ENCODE measurements at places on chromosomes 13 and 19.

DNA sequence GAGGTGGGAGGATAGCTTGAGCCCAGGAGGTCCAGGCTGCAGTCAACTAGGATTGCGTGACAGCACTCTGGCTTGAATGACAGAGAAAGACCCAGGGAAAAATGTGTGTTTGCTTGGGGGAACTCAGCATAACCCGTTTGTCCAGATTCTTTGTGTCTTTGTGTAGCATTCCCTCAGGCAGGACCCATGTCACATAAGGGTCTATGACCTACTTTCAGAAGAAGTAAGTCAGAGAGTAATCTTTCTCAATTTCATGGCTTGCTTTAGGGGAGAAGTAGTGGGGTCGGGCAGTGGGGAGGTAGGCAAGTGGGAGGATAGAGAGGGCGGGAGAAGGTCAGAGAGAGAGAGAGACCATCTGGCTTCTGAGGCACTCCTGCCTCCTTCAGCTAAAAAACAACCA is 11.9 kb upstream of the PSPC1 start:
- no peak for DNase-seq

DNA sequence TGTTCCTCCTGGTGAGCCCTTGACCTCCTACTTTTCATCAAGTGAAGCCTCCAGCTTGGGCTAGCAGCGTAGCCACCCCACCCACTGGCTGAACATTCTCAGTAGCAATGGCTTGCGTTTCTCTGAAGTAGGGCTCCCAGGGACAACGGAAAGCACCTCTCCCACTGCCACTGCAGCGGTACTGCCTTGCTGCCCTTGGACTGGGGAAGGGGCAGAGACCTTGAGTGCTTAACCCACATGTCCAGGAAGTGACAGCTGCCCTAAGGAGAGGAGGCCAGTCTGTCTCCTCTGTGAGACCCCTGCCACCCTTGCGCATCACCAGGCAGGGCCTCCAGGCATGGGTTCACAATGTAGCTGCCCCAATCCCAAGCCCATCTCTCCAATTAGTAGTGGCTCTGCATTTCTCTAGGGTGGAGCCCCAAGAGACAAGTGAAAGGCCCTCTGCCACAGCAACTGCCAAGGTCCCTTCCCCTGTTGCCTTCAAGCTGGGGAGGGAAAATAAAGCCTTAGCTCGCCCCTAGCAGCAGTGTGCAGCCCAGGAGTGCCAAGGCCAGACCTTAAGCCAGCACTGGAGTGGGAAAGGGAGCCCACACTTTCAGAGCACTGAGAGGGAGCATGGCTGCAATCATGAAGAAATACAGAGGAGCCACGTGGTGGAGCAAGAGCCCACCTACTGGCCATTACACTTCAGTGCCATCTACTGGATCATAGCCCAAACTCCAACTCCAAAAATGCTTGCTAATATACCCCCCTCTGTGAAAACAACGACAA is 175.9 kb upstream of the TRPC4 start:
- no peak for DNase-seq

DNA sequence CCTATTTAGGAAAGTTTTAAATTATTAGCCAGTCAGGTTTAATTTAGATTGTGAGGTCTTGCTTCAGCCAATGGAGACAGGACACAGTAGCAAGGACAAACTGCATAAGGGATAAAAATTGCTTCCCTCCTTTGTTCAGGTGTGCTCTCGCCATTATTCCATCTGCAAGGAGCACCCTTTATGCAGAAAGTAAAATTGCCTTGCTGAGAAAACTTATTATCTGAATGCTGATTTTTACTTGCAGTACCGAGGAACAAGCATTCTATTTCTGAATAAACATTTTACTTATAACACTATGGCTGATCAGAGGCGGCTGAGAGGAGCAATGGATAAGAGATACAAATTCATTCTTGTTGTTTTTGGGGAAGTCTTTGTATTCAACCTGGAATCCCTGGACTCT is 8.0 kb downstream of the CYP4F22 start:
- no peak for DNase-seq

GRCh38 chr13:82739881-82740280 is 1142.4 kb downstream of the SLITRK1 start:
- DNase-seq: no peak

DNA sequence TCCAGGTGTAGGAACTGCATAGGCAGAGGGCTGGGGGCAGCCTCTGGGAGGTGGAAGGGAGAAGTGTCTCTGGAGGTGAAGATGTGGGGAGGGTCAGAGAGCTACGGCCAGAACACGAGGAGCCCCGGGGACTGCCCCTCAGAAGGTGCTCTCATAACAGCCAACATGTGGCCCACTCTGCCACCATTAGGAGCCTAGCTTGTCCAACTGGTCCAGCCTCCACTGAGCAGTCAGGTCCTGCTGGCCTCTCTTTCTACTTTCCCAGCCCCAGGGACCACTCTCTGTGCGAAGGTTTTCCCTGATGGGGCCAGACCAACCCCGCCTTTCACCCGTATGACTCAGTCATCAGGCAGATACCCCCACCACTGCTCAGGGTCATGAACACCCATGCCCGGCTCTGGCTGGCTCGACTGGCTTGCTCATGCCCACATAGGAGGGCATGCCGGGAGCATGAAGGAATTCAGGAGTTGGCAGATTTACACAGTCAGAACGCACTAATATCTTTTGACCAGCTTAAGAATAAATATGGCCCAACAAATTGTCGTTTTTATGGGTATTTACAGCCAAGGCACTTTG is 37.5 kb upstream of the C19orf12 start:
- DNase-seq: no peak

- no peak for DNase-seq
Observed at GRCh38 chr13:50370303-50370950, 355.2 kb downstream of the KCNRG start.

DNA sequence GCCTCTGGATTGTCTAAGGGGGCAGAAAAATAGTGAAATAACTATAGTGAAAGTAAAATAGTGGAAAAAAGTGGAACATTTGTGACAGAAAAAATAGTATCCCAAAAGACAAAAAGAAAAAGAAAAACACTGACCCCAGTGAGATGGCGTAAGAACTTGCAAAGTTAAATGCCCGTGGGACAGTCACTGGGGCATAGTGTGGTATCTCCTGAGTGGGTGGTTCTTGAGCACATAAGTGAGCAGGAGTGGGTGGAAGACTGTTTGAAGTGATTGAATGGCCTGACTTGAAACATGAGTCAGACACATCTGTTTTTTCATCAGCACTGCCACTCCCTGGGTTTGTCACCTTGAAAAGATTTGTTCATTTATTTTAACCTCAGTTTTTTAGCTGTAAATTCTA is 2.5 kb downstream of the ZNF430 start:
- DNase-seq: no peak

DNA sequence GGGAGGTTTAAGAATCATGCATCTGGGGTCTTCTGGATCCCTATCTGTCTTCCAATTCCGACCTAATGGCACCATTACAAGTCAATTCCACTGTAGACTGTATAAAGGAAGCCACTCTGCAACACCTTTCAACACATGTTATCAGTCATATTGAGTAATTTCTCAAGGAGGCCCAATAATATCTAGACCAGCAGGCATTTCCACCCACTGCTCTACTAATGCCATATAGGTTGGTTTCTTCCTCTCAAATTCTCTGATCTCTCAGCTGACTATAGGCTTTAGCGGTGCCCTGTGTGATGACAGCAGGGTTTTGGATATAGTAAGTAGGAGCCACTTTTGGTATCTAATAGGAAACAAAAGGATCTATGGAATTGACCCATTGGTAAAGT is 12.4 kb upstream of the ITM2B start:
- DNase-seq: no peak

GRCh38 chr19:36931684-36932083 is 15.6 kb downstream of the ZNF568 start:
- no peak for DNase-seq

- peak; percentile 5 for DNase-seq
Observed at GRCh38 chr13:62512194-62513141, 1096.8 kb upstream of the PCDH20 start.

DNA sequence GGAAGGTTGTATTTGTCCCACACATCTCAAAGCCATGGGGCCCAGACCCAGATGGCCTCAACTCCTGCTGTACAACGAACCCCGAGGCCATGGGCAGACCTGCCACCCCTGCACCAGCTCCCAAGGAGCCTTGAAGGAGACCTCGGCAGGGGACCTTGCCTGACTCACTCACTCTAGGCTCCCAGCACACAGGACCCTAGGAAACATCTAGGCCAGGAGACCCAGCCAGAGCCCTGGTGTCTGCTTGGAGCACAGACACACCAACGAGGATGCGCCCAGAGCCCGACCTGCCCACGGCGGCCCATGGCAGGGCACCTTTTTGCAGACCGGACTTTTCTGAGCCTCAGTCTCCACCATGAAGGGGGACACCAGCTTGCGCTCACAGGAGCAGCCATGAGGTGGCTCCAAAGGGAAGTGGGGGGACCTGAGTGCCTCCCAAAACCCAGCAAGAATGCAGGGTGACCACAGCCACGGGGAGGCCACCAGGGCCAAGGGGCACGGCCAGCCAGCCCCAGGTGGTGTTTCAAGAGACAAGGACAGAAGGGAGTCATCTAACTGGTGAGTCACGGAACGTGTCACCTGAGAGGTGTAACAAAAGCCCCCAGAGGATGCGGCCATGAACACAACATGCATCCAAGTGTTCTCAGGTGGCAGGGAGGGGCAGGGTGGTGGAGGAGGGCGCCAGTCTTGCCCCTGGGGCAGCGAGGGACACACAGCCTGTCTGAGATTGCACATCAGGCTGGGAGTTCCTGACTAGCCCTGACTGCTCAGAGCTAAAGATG is 4.9 kb upstream of the CERS1 start:
- DNase-seq: no peak

- peak; percentile 1 for DNase-seq
Observed at GRCh38 chr19:17420475-17420924, 653 bp downstream of the MVB12A start.

GRCh38 chr13:66994097-66994496 is 236.0 kb downstream of the PCDH9 start:
- DNase-seq: no peak

- no peak for DNase-seq
Observed at GRCh38 chr19:33267706-33268105, 34.6 kb downstream of the CEBPA start.

DNA sequence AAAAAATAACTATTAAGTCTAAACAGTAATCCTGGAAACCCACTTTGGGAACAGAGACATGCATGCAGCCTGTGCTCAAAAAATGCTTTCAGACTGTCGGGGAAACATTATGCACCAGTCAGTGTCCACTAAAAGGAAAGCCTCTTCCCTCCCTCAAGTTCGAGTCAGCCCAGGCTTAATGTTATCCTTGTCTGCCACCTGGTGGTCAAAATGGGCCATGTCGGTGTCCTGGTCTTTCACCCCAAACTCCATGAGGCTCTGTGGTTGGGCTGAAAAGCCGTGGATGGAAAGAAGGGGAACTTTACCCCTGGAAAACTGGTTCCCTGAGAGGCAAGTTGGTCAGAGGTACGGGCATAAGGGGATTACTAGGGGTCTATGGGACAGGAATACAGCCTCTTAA is 88.4 kb upstream of the ZNF492 start:
- peak; percentile 0 for DNase-seq

DNA sequence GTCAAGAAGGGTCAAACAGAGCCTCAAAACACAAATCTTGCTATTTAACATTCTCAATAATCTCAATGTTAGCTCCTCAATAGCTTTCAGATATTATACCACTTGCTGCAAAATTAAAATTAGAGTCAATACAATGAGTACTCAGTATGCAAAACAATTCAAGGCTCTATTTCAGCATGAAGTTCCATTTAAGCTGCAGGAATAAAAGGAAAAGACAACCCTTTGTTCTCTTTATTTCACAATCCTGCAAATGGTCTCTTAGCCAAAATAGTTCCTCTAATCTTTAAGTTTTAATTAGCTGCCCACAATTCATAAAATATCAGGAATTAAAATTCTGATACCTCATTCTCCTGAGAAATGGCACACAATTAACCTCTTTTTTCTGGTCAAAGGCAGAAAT is 40.5 kb upstream of the DCT start:
- DNase-seq: no peak

DNA sequence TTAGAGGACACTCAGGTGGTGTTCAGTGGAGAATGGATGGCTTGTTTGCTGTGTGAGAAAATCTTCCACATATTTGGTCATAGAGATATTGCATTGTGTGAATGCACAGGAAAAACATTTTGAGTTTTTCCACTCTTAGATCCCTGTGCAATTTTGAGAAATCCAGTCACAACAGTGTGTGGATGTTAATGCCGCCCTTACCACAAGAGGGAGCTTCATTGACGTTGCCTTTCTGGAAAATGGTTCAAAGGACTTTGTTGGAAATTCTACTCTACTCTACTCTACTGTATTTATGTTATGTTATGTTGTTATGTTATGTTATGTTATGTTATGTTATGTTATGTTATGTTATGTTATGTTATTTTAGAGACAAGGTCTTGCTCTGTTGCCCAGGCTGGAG is 13.4 kb downstream of the ZNF20 start:
- DNase-seq: no peak

DNA sequence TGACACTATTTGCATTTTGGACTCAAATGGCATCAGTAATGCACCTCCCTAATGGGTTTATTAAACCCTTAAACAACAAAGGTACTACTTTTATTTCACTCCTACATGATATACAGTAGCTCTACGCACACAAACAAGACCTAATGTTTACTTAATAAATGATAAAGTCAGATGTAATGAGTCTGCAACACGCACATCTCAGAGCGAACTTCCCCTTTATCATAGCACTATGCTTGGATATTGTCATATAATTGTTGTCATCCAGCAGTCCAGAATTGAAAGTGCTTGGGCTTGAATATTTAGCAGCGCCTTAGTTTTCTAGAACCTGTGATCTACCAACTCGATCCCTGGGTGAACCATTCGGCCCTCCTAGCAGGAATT is 772 bp downstream of the PARP4 start:
- DNase-seq: no peak

GRCh38 chr13:25493931-25494640 is 122.3 kb downstream of the ATP8A2 start:
- peak; percentile 6 for DNase-seq

DNA sequence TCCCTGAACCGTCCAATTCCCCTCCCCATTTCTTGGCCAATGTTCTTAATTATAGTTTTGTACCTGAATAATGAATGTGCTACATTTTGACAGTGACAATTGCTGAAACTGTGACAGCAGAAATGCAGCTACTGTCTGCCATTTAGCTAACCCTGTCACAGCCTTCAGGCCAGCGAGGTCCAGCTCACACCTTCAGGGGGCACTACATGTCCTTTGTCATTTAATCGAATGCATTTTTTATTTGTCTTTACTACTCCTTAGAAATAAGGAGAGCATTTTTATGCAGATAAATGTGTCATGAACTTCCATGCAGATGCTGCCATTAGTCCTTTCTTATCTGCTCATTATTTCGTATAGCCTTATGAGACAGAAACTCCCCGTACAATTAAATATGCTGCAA is 159.9 kb downstream of the MZT1 start:
- DNase-seq: no peak

DNA sequence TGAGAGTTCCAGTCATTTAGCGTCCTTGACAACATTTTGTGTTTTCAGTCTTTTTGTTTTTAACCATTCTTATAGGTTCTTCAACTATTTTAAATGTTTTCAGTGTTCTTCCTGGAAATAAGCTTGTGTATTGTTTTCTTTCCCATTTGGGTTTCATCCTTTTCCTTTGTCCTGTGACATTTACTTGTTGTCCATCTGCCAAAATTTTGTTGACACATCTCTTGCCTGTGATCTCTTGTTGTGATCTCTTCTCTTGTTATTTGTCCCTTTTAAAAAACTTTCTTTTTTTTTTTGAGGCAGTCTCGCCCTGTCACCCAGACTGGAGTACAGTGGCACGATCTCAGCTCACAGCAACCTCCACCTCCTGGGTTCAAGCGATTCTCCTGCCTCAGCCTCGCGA is 96.5 kb downstream of the PDS5B start:
- no peak for DNase-seq
